ENCODE measurements at places on chromosomes 6 and 20.

GRCh38 chr6:1686117-1687098, 76.7 kb downstream of the FOXC1 start:
- DNase-seq: no peak

DNA sequence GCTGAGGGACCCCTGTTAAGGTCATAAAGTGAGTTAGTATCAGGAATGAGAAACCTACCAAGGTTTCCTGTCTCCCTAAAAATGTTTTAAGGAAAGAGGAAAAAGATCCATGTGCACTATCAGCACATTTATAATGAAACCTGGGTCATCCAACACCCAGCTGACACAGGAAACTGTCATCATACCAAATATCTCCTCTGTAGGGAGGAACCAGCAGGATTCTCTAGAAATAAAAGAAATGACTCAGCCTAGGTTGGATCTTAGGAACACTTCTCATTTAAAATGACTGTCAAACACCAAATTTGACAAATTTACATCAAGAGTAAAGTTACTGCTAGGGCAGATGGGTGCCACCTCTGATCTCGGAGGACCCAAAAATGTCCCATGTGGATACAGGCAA, 21.7 kb downstream of the GFOD1 start:
- DNase-seq: no peak

DNA sequence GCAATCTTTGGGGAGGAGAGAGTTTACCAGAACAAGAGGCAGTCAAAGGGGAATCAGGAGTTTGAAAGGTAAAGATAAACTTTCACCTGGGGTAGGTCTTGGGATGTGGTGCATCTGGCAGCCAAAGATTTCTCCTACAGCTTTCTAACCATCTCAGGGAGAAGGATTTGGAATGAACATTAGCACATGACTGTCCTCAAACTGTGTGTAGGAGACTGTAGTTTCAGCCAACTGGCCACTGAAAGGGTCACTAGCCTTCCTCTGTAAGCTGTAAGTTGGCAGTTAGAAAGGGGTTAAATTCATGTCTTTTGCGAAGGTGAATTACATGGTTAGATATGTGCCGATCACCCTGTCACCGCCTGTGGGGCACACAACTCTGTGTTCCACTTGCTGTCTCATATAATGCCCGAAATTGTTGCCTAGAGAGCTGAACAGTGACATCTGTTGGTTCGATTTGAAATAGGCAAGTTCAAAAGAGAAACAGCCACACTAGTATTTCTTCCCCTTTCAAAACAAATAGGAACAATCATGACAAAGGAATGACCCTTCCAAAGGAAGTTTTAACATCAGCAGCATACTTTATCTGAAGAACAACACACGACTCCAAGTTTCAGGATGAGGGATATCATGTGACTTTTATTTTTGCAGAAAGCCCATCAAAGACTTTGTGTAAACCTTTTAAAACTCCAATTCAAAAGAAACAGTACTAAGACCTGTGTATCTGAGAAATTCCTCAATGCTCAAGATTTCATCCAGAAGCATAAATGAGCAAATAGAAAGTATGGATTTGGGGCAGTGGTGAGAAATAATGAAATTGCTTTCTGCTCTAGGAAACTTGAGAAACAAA, 1.1 kb upstream of the OPN5 start:
- no peak for DNase-seq

DNA sequence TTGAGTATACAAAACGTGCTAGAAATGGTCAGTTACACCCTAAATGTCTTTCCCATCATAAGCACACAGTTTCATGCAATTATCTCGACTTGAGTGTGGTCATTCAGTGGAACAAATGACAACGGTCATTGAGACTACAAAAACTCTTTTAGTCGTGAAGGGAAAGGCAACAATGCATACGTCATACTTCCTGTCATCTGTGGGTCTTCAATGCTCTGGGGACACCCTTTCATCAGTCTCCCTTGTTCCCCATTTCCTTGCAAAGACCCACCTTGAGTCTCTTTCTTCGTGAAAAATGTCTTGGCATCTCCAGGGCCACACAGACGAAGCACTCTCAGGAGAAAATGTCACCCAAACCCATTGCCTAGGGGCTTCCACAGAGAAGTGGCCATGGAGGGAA, 238.5 kb downstream of the GMPR start:
- DNase-seq: no peak

DNA sequence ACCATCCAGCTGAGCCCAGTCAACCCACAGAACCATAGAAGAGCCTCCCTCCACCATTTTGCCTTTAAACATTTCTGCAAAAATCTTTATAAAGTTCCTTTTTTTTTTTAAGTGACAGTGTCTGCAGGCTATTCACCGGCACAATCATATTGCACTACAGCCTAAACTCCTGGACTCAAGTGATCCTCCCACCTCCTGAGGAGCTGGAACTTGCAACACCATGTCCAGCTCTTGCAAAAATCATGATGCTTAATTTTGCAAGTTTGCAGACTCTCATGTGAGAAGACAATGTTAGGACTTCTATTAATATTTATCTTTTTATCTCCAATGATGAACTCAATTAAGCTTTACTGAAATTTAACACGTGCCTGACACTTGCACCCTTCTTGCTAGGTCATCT, 88.8 kb downstream of the INSM1 start:
- DNase-seq: no peak

DNA sequence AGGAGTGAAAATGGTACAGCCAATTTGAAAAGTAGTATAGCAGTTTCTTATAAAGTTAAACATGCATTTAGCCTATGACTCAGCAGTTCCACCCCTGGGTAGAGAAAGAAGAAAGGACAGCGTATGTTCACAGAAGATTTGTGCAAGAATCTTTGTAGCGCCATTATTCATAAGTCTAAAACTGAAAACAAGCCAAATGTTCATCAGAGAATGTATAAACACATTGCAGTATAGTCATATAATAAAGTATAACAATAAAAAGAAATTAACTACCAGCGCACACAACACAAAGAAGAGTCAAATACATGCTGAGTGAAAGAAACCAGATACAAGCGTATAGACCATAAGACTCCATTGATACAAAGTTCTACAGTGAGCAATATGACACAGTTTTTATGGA, 294.0 kb downstream of the SAMD5 start:
- no peak for DNase-seq

DNA sequence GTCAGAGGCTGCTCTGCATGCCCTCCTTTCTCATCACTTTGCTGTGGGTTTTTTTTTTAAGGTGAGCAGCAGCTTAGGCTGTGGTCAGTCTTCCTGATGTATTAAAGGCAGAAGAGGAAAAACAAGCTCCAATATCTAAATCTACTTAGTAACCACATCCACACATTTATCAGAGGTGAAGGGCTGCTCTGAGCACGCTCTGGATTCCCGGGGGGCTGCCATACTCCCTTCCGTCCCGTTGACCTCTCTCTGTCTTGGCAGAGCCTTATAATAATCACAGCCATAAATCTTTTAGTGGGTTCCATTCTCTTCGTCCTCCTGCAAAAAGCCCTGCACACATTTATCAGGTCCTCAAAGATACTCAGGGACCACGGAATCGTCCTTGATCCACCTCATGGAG, 2.7 kb upstream of the LEMD2 start:
- DNase-seq: no peak

DNA sequence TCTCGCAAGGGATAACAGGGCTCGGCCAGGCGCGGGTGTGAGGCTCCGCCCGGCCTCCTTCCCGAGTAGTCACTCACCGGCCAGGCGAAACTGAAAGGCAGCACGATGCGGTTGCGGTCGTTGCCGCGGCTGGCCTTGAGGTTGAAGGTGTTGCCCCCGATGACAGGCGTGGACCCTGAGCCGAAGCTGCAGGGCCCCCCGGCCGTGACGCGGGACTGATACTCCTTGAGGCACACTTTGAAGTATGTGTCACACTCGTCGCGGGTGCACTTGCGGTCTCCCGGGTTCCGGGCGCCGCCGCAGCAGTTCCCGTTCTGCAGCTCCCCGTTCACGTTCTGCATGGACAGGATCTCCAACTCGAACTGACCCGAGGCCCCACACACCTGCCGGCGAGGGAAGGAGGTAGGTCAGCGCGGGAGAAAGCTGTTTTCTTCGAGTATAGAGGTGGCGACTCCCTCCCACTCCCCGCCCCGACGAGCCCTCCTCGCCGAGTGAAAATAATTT, 1.1 kb downstream of the JAG1 start:
- no peak for DNase-seq

DNA sequence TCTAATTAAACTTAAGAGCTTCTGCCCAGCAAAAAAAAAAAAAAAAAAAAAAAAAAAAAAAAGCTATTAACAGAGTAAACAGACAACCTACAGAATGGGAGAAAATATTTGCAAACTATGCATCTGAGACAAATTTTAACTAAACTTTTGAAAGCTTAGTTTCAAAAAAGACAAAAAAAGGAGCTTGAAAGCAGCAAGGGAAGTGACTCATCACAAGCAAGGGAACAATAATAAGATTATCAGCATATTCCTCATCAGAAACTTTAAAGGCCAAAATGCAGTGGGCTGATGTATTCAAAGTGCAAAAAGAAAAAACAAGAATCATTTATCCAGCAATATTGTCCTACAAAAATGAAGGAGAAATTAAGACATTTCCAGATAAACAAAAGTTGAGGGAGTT, 158.6 kb downstream of the RNF144B start:
- no peak for DNase-seq

All from activated CD4-positive, alpha-beta T cell treated with anti-CD3 and anti-CD28 coated beads, Interleukin-2, amount 50 U/mL, for 4 hours (primary cell).